ENCODE measurements at places on chromosomes 2 and 18.

- no peak for DNase-seq
Observed at GRCh38 chr2:48638261-48638660, 20.6 kb downstream of the GTF2A1L start.

DNA sequence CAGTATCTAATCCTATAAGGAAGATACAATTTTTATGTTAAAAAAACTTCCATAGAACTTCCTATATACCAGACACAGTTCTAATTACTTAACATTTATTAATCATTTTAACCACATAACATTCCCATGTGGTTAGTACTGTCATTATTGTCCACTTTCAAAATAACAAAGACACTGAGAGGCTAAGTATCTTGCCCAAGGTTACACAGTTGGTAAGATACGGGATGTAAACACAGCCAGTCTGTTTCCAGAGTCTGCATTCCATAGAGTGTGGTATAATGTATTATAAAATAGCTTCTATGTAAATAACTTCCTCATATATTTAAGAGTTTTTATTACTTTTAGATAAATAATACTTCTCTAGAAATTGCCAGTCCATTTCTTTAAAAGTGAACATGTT, 383.3 kb upstream of the ETAA1 start:
- no peak for DNase-seq

DNA sequence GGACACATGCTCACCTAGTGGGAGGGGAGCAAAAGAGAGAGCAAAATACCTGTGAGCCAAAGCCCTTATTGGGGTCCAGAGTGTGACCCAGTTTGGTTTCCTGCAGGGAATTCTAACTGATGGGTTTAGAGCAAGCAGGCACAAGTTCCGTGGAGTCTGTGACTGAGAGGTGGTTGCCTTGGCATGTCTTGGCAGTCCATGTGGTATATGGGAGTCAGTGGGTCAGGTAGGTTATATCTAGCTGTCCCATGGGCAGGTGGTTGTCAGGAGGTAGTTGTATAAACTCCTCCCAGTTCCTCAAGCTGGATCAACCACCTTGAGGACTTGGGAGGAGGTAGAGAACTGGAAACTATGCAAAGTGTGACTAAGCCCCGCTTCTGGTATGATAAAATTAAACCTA, 452.8 kb upstream of the VWC2L start:
- no peak for DNase-seq

- no peak for DNase-seq
Observed at GRCh38 chr18:11124054-11124453, 25.3 kb downstream of the PIEZO2 start.

GRCh38 chr2:212547716-212548454, 9.3 kb upstream of the ERBB4 start:
- DNase-seq, result no peak
